ENCODE measurements at places on chromosomes 13 and 19. TPM values are rescaled to one million over a fixed set of nuclear protein-coding genes. Genes with fewer than 3 reads are reported as not detected.

PEAK3 gene
- not detected for total RNA-seq

C19orf85 gene
- not detected for total RNA-seq

EIF3K gene
- total RNA-seq, result 380 TPM

HCST gene
- not detected for total RNA-seq

CXCL17 gene
- total RNA-seq, result 1.3 TPM

NLRP11 gene
- 0.26 TPM for total RNA-seq

ZNF418 gene
- 0.50 TPM for total RNA-seq

HIPK4 gene
- not detected for total RNA-seq

SYT5 gene
- total RNA-seq, result not detected

CLC gene
- total RNA-seq, result not detected

RUBCNL gene
- 16.0 TPM for total RNA-seq

CBARP gene
- 7.3 TPM for total RNA-seq
